ENCODE measurements at places on chromosomes 3 and 15.
A peak's percentile ranks its signal among the peaks of the same experiment; 100 is the strongest.

GRCh38 chr15:28935316-28935715 is 49.5 kb downstream of the APBA2 start:
- DNase-seq: peak; percentile 76

DNA sequence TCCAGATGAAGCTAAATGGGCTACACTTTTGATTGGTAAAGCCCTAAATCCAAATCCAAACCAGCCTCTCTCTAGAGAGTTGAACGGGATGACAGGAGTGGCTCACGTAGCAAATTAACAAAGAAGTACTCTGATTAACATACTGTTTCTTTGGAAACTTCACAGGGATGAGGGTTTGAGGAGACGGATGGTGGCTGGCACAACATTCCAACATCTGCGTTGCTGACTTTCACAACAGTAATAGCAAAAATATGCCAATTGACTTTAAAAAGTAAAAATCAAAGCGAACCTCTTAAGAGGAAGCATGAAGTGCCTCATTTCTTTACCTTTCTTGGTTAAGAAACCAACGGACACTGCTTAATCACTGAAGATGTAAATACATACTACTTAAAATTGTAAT is 181.4 kb downstream of the TBL1XR1 start:
- no peak for DNase-seq

DNA sequence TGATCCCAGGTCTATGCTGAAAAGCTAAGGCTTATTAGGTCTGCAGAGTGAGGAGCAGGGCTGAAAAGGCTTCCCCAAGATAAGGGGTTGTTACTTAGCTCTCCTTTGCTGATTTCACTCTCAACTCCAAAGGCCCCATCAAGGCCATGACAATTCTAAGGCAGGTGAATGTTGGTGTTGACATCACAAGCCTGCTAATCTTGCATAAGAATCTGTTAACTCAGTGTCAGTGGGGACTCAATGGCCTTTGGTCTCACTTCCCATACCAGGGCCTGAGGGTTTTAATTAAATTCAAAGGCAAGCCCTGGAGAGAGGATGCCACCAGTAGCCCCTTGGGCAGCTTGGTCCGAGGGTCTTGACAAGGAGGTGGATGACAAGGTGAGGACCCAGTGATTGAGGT is 9.4 kb upstream of the ALAS1 start:
- DNase-seq: peak; percentile 49

DNA sequence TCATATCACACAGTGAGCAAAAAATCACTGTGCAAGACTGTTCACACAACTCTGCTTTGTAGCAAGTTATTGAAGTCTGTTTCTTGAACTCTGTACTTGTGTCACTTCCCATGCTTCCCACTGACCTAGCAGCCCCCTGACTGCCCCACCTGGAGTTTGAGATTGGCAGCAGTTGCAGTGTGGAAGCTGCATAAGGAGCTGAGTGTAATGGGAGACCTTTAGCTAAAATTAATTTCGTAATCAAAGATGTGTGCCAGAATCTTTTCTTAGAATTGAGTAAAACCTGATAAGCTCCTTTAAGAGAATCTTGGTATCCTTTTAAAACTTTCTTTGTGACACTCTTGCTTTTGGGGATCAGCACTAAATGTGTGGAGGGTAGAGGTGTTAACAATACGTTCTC is 42.8 kb downstream of the NKIRAS1 start:
- no peak for DNase-seq

DNA sequence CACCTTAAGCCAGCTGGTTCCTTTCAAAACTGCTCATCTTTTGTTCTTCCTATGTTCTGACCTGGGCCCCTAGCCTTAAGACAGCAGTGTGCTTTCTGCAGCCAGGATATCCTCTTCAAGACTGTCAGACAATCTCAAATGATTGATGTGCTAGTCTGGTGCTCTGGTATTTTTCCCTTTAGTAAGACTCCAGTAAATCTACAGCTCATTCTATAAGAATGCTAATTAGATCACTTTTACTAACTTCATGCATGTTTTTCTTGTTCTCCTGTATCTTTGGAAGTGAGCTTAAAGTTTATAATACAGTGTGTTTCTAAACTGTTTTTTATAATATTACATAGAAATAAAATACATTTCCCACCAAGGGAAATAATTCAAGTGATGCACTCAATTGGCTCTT is 220.9 kb upstream of the NANOGP8 start:
- no peak for DNase-seq

DNA sequence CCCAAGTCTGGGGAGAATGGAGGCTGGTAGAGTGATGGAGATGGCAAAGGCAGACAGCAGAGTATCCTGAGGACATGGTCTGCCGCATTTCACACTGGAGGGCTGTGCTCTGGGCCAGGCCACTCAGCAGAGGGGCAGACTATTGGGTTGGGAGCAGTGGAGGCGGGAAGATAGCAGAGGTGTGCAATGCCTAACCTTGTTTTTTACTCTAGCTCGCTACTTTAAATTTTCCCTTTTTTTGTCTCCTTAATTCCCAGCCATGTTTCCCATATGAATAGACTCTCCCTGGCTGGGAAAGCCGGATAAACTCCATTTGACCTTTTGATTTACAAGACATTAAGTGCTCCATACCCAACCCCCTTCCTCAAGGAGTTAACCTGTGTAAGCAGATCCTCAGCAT is 33.5 kb upstream of the ST6GAL1 start:
- DNase-seq: no peak

- no peak for DNase-seq
Measured at GRCh38 chr15:80934761-80935221, 54.8 kb downstream of the MESD start.

GRCh38 chr15:81161160-81161673 is 27.1 kb downstream of the CFAP161 start:
- no peak for DNase-seq

DNA sequence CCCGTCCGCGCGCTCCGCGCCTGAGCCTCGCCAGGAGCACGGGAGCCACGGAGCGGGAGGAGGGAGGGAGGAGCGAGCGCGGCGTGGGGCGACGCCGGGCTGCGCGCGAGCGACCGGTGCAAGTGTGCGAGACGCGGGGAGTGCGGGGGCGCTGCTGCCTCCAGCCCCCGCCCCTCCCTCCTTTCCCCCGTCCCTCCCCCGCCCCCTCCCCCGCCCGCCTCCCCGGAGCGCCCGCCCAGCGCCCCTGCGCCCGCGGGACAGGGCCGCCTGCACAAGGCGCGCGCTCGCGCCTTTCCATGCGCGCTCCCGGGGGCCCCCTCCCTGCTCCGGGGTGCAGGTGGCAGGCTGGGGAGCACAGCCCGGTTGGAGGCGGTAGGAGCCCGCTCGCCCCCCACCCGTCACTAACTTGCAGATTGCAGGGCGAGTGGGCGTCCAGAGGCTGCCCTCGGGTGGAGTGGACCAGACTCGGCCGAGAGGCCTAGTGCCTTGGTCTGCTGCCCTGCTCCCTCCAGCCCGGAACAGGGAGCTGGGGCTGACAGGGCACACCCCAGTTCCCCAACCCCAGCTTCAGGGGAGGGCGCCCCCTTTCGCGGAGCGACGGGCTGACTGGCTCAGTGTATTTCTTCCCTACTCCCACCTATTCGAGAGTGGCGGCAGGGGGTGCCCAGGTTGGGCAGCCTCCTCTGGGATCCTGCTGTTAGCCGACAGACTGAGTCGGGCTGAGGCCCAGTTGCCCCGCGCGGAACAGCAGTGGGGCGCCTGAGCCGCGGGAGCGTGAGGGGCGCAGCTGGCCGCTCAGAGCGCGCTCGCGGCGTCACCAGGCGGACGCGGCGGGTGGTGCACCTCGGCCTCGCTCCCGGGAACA is at the start of gene WNT7A:
Gene WNT7A, minus strand, starts transcription at position 126 of the 865 bp plus-strand sequence. CDS start 255 bp downstream, outside the sequence.
- no peak for DNase-seq

DNA sequence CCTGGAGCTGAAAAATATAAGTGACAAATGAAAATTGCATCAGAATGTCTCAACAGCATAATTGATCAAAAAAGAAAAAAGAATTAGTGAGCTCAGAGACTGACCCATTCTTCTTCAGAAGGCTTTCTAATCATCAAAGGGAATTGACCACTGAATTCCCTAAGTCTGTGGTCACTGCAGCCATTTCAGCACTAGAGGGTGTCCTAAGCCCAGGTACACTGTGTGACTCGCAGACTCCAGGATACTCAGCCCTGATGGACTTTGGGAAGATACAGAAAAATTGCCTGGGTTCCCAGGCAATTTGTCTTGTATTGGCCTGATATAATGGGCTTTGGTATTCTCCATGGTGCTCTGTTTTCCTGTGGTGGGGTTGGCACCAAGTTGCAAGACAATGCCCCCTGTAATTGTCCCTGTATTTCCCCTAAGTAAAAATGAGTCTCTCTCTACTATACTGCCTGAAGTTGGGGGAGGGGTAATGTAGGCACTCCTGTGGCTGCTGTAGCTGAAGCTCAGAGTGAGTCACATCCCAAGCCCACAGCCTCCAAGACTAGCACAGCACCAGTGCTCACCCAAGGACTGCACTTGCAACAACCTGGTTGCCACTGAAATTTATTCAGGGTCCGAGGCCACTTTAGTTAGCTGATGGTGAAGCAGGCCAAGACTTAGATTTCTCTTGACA is 256.0 kb upstream of the STAC start:
- DNase-seq: peak; percentile 42

DNA sequence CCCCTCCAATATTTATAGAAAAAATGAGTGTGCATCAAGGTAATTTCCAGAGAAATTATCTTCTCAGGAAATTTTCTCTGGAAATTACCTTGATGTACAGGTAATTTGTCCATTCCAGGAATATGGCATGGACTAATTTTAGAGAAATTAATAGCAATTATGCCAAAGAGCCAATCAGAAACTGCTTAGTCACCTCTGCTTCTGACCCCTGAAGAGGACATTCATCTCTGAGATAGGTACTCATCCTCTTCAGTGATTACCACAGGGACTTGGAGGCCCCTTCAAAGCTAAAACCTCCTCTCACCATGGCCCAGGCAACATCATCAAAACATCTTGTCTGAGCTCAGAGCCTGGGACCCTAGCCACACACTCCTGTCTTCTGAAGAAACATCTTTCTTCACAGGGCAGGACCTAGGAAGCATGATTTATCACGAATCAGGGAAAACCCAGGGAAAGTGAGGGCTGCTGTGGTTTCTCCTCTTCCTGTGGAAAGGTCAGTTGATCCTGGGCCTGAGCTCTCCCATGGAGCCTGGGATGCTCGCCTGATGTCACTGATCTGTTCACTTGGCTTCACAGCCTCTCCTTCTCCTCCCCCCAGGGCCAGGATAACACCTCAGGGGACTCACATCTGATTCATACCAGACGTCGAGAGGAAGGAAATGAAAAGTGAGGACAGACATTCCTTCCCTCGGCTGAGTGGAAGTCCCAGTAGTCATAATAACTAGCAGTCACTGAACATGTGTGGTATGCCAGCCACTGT is 210.5 kb downstream of the DTWD1 start:
- no peak for DNase-seq
